Suppressor macrophage treated with lipopolysaccharide for 4 hours (primary cell): ENCODE measurements at places on chromosomes 2 and 18.

DNA sequence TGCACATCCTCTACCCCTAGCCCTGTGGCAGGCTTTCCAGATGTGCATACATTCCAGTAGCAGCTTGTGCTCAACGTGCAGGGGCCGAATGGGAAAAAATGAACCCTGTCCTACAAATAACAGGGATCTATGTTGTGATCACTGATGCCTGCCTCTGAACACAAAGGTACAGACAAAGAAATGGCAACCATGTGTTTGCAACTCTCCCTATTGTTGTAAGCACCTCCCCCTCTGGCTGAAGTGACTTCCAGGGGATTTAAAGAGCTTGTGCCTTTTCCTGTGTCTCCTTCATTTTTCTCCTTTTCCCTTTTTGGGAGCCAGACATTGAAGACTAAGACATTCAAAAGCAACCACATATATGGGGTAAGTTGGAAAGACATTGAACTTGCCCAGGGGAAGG, 21.6 kb downstream of the ARHGAP25 start:
- DNase-seq: no peak

DNA sequence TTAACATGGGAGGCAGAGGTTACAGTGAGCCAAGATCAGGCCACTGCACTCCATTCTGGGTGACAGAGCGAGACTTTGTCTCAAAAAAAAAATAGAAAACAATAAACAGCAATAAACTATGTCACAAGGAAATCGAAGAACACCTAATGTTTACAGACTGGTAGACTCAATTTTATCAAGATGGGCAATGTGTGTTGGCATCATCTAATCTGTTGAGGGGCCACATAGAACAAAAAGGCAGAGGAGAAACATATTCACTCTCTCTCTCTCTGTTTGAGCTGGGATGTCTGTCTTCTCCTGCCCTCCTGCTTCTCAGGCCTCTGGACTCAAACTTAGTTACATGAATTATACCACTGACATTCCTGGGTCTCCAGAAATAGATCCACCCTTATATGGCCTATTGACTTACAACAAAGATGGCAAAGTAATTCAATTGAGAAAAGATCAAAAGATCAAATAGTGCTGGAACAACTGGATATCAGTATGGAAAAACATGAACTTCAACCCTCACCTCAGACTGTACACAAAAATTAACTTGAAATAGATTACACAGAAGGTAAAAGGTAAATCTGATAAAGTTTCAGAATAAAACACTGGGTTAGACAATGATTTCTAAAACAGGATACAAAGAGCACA, 703.8 kb upstream of the CRIM1 start:
- no peak for DNase-seq

DNA sequence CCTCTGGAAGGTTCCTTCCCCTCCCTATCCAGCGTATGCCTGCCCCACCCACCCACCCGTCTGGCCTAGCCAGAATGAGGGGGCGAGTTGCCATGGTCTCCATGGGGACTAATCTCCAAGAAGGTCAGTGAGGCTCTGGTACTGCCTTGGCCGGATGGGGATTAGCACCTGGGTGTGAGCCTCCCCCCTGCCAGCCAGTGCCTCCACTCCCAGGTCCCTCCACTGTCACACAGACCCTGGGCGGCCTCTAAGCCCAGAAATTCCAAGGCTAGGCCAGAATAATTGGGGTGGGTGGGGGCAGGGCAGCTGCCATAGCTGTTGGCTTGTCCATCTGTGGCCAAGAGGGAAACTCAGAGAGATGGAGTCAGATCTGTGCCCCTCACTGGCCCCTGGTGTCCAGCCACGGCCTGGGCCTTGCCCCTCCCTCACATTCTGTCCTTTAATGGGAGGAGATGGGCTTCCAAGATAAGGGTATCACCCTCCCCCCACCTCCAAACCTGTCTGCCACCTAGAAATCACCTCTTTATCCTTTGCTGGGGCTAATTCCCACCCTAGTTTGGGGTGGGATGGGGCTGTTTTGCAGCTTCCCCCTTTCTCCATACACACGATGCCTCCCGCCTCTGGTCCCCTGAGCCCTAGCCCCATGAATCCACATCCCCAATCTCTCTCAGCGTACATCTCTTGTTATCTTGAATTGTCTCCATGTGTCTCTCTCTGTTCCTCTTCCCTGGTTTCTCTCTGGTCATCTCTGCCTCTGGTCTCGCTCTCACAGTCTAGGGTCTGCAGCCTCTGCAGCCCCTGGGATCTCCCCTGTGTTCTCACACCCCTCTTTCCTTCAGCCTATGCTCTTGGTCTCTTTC, 6.0 kb upstream of the CRYBA2 start:
- DNase-seq: no peak

GRCh38 chr18:9117980-9118841, 15.7 kb downstream of the NDUFV2 start:
- DNase-seq: peak; percentile 76

DNA sequence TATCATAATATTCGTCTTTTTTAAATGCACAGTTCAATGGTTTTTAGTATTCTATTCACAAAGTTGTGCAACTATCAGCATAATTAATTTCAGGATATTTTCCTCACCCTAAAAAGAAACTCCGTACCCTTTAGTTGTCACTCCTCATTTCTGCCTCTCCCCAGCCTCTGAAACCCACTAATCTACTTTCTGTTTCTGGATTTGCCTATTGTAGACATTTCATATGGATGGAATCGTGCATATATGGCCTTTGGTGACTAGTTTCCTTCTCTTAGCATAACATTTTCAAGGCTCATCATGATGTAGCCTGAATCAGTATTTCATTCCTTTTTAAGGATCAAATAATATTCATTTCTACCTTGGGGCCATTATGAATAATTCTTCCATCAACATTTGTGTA, 18.5 kb downstream of the NEURL3 start:
- DNase-seq: peak; percentile 80

DNA sequence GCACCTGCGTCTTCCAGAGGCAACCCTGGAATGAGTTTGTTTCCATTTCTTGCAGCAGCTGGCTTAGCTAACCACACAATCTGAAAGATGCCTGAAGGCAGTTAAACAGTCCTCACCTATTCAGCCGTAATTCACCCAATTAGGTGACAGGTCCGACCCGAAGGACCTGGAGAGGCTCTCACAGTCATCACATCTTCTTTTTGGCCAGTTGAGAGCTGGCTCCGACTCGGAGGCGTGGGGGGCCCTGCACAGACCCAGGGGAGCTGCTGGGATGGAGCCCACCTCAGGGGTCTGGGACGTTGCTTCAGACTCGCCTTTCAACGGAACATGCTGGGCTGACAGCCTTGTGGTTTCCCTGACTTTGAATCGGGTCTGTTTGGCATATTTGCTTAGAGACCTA, 187.3 kb downstream of the RTP5 start:
- DNase-seq: no peak

DNA sequence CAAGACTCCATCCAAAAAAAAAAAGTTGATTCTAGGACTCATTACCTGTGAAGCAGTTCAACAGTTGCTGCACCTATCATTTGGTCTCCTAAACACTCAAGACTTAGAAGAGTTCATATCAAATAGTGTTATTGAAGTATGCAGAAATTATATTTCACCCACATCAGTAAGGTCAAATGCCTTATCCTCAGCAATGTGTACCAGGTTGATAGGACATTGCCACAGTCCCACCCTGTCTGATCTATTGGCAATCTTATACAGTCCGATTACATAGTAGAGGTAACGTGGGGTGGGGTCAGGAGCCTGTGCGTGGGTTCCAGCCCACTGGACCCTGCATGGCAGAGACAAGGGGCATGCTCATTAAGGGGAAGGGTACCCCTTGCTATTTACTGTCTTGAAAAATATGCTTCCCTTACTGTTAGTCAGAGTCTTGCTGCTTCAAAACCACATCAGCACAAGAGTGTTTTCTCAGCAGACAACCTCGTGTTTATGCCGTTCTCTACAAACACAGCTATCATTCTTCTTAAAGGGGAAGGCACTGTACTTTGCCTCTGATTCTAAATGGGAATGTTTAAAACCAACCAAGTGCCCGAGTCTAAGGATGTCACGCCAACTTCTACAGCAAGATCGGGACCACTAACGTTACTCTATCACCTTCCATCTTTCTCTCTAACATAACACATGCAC, 115.2 kb downstream of the MTCL1 start:
- DNase-seq: no peak

DNA sequence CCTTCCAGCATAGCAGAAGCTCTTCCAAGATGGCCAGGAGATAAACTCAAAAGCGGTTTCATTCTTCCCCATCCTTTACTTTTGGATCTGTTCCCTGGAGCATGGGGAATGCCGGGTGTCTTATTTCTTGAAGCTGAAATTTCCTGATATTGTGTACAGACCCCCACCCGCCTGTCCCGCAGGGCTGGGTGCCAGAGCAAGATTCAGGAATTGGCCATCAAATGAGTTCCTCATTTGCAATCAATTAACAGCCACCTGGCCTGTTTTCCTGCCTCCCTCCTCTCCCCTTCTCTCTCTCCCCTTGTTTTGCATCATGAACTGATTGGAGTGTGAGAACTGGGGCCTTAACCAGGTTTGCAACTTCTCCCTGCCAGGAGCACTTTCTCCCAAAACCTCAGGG, 202.1 kb downstream of the SH3RF3 start:
- DNase-seq: no peak

DNA sequence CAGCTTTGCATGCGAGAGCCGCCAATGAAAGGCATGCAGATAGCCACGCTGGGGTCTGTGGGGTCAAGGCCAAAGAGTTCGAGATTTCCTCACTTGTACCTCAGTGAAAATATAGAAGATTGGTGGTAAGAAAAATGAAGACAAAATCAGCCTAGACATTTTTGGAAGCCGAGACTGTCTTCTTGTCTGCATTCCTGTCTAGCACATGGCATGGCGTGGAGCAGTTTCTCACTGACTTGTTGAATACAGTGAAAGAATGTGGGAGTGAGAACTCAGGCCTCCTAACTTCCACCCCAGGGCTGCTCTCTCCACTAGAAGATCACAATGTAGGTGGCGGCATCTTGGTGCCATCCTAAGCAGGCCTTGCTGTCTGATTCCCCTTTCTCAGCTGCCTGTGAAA, 740.8 kb upstream of the HS6ST1 start:
- DNase-seq: no peak

DNA sequence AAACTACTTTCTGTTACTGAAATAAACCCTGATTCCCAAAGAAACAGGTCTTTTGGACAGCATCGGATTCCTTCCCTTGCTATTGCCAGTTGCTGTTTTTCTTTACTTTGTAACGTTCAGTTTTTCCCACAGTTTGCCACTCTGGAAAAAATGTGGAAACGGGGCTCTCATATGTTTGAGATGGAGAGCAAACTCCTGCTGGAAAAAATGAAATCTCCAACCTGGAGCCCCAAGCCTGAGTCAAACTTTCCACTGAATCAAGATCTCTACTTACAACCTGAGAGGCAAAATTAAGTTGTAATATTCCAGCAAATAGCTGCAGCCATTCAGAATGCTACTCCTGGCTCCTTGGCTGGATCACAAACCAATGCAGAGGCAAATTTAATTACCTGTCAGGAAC, 270.7 kb downstream of the SRBD1 start:
- no peak for DNase-seq

DNA sequence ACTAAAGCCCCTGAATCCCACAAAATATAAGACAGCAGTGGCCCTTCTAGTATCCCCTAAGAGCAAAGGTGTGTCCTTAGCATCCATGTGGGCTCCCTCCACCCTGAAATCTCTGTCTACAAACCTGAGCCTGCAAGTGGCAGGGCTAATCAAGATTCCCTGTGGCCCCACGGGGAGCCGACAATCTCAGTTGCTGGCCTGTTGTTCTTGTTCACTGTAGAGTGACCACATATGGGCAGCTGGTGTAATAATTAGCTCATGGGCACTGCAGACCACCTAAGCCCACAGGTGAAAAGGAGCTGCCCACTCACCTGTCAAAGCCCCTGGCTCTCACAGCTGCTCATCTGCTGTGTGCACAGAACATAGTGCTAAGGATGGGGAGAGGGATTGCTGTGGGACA, 102.3 kb downstream of the MRO start:
- no peak for DNase-seq

- no peak for DNase-seq
These were observed 53.0 kb upstream of the CYP20A1 start for GRCh38 chr2:203185864-203186263.

DNA sequence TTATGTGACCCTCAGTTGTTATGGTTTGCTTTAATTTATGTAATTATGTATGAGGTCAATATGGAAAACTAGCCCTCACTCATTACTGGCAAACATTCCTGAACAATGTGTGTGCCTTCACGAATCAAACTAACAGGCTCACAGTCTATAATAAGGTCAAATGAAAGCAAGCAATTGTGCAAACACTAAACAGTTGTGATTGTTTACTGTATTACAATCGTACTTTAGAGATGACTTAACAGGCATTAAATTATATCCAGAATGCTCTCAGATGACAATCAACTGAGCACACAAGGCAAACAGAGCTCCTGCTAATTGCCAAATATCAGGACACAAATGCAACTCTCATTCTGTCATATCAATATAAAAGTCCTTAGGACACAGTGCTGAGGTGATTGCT, 29.5 kb downstream of the COL5A2 start:
- no peak for DNase-seq

- no peak for DNase-seq
These were observed 736.3 kb upstream of the ACVR2A start for GRCh38 chr2:147108548-147108947.

DNA sequence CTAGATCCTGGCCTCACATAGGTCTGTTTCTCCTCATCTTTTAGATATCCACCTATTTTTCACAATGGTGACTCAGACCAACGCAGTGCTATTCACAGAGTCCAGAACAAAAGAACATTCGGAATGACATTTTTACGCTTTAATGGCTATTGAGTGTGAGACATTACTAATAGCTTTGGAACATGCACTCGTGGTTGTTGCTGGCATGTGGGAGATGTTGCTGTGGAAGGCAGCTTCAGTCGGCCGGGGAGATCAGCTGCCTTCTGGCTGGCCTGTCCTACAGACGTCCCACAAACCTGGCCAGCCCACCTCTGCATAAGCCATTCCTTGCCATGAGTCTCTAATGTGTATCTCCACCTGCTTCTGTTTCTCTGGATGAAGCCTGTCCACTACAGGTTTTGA, 3.4 kb downstream of the MBP start:
- no peak for DNase-seq

DNA sequence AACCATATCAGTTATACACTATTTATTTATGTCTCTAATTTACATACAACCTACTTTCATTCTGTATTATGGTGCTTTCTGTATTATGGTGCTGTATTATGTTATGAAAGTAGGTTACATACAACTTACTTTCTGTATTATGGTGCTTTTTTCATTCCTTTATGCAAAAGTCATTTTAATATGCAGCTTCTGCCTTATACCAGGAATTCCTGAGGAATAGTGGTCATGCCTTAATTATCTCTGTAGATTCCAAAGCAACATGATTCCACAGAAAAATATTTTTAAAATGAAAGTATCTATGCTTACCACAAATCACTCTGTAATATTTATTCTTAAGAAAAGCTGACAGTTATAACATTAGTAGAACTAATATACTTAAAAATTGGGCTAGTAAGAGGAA, 922.0 kb upstream of the NRXN1 start:
- DNase-seq: no peak

GRCh38 chr2:77443076-77443475, 79.1 kb downstream of the LRRTM4 start:
- no peak for DNase-seq

DNA sequence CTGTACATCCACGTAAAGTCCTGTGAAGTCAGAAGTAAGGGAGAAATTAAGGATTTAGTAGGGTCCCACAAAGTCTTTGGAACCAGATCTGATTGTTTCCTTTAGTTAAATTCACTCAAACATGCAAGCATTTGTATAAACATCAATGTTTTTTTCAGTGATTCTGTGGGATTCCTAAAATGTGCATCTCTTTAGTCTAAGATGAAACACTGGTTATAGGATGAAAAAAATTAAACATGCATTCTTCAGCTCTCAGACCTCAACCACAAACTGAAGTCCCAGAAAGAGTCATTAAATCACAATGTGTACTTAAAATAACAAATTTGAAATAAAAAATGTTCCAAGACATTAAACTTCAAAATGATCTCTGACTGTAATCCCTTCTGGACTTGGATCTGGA, 76.5 kb upstream of the APCDD1 start:
- no peak for DNase-seq
